AG04450 (cell line): ENCODE measurements at places on chromosomes 1 and 21. TPM values are rescaled to one million over a fixed set of nuclear protein-coding genes. Genes with fewer than 3 reads are reported as not detected.
A peak's percentile ranks its signal among the peaks of the same experiment; 100 is the strongest.

GRCh38 chr21:46375560-46376230, 51.7 kb downstream of the PCNT start:
- no peak for DNase-seq

DNA sequence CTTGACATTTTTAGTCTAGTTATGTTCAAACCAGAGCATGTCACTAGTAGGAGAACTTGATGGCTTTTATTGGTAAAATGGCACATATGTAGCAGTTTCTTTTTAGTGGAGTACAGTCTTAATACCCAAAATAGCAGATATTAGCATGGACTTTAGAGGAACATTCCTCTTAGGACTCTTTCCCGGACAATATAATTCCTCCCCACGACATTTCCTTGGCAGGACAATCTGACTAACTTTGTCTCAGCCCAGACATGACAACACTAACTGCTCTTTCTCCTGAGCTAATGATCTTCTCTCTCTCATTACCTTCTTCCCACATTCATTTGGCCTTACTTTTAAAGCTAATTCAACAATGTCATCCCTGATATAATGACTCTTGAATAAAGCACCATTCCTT, 62.5 kb downstream of the ADAMTS1 start:
- DNase-seq: no peak

Gene ERICH3
- not detected in 2 replicates for polyA plus RNA-seq

Gene OPTC
- polyA plus RNA-seq: not detected in 2 replicates

- peak; percentile 91 for DNase-seq
These were observed at the start of gene PLPP3 for GRCh38 chr1:56578963-56579875. PLPP3 (minus strand) TSS chr1:56579563; CDS start chr1:56579016, 547 bp downstream.

- DNase-seq: no peak
These were observed 67.9 kb upstream of the KIRREL1 start for GRCh38 chr1:157925419-157926166.

Gene EVI5
- 19.9 and 28.5 TPM in 2 replicates for polyA plus RNA-seq

- DNase-seq: no peak
These were observed 220.8 kb downstream of the SLC35F3 start for GRCh38 chr1:234125283-234125682.

DNA sequence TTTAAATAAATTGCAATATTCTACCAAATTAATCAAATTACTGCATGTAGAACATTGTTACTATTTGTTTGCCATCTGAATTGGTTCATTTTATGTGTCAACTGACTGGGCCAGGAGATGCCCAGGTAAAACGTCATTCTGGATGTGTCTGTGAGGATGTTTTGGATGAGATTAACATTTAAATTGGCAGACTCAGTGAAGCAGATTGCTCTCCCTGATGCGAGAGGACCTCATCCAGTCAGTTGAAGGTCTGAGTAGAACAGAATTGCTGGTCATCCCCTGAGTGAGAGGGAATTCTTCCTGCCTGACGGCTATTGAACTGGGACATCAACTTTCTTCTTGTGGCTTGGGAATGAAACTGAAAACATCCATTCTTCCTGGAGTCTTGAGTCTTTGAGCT, 122.0 kb upstream of the GREM2 start:
- DNase-seq: no peak

GRCh38 chr1:89670163-89670562, 37.2 kb downstream of the LRRC8C start:
- DNase-seq: no peak

- DNase-seq: no peak
These were observed 37.5 kb downstream of the CAMTA1 start for GRCh38 chr1:6822530-6823359.

Gene AIRE
- not detected in 2 replicates for polyA plus RNA-seq

- DNase-seq: no peak
These were observed 478.2 kb upstream of the VAMP3 start for GRCh38 chr1:7292714-7293419.

Gene MFAP2
- 30.9 and 43.9 TPM in 2 replicates for polyA plus RNA-seq

Gene WDR4
- polyA plus RNA-seq: 8.9 and 10.6 TPM in 2 replicates
